HTR-8/SVneo (cell line): ENCODE measurements at places on chromosomes 12 and 14.
A peak's percentile ranks its signal among the peaks of the same experiment; 100 is the strongest.

DNA sequence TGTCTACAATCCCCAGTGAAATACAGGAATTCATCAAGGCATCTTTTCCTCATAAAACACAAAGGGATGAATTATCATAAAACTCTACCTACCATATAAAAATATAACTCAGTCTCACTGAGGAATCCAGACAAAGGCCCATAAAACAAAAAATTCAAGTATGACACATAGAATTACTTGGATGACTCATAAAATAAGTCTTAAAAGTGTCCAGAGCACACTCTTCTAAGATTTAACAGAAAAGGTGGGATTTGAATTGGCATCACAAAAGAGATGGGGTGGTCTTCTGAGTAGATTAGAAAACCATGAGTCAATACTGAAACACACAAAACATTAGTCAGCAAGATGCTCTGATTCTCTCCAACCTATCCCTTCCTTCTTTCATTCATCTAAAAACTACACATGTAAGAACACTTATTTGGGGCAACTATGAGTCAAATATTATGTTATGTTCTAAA is 202.7 kb upstream of the GARIN6 start:
- no peak for DNase-seq

DNA sequence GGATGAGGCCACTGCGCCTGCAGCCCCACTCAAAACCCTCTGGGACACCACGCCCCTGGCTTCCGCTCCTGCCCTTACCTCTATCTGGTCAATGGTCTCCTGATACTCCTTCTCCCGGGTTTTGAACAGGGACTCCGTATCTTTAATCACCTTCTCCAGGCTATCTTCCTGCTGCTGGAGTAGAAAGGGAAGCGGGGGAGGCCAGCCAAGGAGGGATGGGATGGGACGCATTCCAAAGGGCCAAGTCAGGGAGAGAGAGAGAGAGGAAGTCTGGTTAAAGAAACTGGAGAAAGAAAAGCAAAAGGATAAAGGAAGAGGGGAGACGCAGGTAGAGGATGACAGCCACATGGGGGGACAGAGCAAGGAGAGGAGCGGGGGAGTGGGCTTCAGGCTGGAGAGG is 7.9 kb downstream of the IFFO1 start:
- peak; percentile 80 for DNase-seq

- DNase-seq, result no peak
These were observed 21.7 kb downstream of the CERS5 start for GRCh38 chr12:50145439-50145838.

DNA sequence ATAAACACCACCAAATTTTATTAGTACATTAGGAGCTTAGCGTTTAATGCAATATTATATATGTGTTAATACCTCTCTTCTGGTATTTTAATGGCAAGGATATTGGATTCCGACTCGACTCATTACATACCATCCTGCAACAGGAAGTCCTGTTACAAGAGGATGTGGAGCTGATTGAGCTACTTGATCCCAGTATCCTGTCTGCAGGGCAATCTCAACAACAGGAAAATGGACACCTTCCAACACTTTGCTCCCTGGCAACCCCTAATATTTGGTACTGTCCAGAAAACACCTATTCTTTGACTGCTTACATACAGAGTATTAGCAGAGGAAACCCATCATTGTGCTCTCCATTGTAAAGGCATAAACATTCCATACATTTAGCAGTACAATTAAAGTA is 45.2 kb downstream of the VEZT start:
- DNase-seq, result no peak

DNA sequence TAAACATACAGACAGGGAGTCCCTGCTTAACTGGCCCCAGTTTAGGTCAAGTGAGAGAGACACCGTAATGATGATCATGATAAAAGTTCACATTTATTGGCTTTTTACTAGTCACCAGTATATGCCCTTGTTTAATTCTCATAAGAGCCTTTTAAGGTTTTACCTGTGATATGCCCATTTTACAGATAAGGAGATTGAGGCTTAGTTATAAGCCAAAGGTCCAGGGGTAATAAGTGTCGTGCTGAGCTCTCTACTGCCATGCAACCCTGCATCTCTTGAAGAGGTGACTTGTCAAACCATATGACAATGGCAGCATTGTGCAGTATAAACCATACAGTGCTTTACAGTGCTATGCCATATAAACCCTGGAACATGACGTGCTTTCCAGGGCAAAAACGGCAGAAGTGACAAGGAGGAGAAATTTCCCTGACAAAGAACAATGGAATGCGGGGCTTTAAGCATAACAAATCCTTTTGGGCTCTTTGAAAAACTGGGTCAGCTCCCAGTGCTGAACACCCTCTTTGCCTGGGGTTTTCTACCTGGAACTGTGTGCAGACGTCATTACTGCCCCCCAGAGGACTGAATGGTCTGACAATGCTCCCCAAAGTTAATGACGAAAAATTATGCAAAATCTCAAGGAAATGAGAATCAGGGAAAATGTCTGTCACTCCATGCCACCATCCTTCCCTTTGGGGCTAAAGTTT is 59.7 kb upstream of the C14orf132 start:
- DNase-seq, result no peak

GRCh38 chr14:59187118-59187517 is 1.3 kb upstream of the DAAM1 start:
- no peak for DNase-seq
